Stimulated activated CD4-positive, alpha-beta T cell treated with anti-CD3 and anti-CD28 coated beads, Interleukin-15, amount 100 ng/mL, for 48 hours (primary cell): ENCODE measurements at places on chromosomes 6 and 20.

GRCh38 chr6:115456848-115457247 lies 603.8 kb downstream of the FRK start:
- DNase-seq: no peak

DNA sequence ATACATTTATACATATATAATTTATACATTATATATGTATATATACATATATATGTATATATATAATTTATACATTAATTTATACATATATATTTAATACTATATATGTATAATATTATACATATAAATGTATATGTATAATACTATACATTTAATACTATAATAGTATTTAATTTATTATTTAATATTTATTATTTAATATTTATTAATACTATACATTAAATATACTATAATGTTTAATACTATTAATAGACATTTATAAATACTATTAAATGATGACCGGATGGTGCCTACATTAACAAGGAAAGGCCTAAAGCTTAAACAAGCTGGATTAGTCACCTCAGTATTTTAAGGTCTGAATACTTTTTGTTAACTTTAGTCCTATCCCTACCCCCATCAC lies 145.9 kb upstream of the HTR1E start:
- no peak for DNase-seq

GRCh38 chr6:149888659-149889058 lies 9.3 kb downstream of the RAET1E start:
- DNase-seq: no peak

DNA sequence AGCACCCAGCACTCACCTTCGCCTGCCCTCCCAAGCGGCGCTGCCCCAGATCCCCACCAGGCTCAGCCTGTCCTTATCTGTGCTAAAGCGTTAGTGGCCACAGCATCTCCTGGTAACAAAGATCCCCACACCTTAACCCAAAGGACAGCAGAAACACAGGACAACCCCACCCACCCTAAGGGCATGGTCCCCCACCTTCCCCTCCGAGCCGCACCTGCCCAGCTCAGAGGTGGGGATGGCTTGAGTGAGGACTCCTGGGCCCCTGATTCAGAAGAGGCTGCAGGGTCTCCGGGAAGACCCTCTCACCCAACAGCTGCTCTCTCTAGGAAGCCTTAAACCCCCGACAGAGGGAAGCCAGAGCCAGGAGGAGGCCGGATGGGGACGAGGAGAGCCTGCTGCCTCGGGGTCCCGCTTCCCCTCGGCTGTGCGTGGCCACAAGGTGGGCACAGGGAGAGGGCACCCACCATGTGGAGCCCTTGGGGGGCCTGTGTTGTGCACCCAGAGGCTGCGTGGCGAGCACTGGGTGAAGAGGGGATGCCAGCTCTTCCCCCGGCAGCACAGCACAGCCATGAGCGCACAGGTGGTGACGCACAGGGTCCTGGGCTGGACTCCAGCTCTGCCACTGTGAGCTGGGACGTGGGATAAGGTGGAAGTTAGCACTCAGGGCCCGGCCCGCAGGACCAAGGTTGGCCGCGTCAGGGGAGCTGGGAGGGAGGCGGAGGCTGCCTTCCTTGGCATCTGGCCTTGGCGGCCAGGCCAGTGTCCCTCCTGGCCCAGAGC lies 31.9 kb upstream of the MRGBP start:
- no peak for DNase-seq
